ENCODE measurements at places on chromosomes 11 and 22. TPM values are rescaled to one million over a fixed set of nuclear protein-coding genes. Genes with fewer than 3 reads are reported as not detected.

The P2RX3 gene
- not detected for total RNA-seq

The DUSP8 gene
- total RNA-seq, result 10.9 TPM

The SEZ6L gene
- not detected for total RNA-seq

DNA sequence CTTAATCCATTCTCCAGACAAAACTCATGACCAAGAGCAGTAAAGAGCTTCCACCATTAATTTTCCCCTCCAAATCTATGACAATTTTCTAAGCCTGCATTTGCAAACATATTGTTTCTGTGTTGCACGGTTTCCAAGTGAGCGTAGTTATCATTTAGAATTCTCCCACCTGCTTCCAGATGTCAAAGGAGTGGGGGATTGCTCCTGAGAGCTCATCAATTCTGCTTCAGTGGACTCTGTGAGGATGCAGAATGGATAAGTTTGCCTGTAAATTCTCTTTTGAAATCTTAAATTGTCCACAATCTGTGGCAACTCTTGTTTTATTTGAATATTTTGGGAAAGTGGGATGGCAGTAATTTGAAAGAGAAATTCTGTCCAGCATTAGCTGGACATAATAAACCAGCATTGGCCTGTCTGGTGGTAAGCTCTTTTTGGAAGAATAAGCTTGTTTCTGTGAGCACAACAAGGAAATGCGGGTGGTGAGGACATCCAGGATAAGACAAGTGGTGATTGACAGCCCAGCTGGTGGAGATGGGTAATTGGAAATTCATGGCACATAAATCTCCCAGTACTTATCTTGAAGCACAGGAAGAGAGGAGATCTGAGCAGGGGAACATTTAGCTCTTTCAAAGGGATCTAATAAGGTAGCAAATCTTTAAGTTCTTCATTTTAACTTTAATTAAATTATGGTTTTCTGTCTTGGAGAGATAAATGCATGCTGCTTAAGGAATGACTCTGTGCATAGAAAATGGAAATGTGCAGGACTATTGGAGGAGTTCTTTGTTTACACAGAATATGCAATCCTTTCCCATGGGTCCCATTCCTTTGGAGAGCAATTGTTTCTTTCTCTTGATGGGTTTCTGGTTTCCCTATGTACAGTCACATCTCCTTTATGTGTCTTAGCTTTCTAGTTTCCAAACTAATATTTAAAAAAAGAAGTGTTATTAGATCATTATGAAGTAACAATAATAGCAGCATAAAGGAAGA lies 73.2 kb downstream of the FAT3 start:
- no peak for DNase-seq

- DNase-seq, result no peak
Measured at GRCh38 chr22:17647991-17648390, 9.4 kb downstream of the BCL2L13 start.

GRCh38 chr11:65536412-65537295 lies 11.8 kb downstream of the SCYL1 start:
- DNase-seq, result no peak

DNA sequence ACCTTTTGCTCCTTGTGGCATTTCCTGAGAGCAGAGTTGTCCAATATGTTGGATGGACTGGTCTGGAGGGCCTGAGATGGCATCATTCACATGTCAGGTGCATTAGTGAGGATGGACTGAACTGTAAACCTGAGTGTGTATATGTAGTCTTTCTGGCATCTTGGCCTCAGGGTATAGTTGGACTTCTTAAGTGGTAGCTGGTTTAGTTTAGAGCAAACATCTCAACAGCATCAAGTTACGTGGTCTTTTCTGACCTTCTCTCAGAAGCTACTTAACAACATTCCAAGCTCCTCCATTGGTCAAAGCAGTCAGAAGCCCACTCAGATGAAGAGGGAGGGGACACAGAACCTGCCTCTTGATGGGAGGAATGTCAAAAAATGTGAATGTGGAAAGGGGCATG lies 829.9 kb downstream of the METTL15 start:
- no peak for DNase-seq

GRCh38 chr11:83037877-83038276 lies 33.8 kb downstream of the RAB30 start:
- DNase-seq, result no peak

DNA sequence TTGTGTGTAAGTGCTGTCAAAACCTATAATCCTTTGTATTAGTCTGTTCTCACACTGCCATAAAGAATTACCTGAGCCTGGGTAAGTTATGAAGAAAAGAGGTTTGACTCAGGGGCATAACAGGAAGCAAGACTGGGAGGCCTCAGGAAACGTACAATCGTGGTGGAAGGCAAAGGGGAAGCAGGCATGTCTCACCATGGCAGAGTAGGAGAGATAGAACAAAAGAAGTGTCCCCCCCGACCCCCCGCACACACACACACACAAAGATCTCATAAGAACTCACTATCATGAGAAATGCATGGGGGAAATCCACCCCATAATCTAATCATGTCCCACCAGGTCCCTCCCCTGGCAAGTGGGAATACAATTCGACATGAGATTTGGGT lies 2.3 kb upstream of the USP28 start:
- DNase-seq, result no peak

- no peak for DNase-seq
Measured at GRCh38 chr22:37312549-37313183, 30.4 kb downstream of the CYTH4 start.

DNA sequence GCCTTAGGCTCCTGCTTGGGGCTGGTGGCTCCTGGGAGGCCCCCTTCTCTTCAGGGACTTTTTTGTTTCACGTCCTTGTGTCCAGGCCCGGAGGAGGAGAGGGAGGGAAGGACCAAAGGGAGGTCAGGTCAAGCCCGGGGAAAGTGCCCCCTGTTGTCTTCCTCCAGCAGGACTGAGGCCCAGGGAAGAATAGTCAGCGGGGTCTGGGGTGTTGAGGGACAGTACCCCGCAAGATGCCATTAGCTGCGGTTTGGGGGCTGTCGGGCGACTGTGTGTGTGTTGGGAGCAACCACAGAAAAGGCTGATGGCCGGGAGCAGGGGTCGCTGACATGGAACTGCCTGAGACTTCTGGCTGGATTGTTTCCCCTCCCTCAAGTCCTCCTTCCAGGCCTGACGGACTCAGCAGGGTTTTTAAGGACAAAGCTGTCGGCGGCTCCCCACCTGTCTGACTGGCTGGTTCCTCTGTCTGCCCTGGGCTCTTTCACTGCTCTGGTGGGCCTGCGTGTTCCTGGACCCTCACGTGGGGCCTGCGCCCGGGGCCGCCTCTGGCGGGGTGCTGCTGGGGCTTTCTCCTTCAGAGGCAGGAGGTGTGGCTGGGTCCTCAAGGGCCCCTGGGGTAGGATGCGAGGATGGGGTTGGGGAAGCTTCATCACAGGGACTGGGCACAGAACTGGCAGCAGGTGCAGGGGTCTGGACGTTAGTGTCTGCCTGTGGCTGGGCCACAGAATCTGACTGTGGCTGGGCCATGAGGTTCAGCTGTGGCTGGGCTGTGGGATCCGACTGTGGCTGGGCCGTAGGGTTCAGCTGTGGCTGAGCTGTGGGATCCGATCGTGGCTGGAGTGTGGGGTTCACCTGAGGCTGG lies 1.5 kb downstream of the GPR152 start:
- DNase-seq, result peak; percentile 76

GRCh38 chr11:19460718-19461405 lies 220.1 kb upstream of the E2F8 start:
- no peak for DNase-seq

- no peak for DNase-seq
Measured at GRCh38 chr22:42664976-42665831, 16.0 kb upstream of the CYB5R3 start.
